ENCODE measurements at places on chromosomes 7 and 10. TPM values are rescaled to one million over a fixed set of nuclear protein-coding genes. Genes with fewer than 3 reads are reported as not detected.

GRCh38 chr7:29435902-29436301 lies 127.7 kb upstream of the PRR15 start:
- H3K36me3 ChIP-seq: no peaks in the 10 kb centered on the region
- no peak overlapping the region for H3K4me3 ChIP-seq
- H3K4me1 ChIP-seq: no peaks in the 10 kb centered on the region
- H3K27ac ChIP-seq: no peak overlapping the region

The HMX2 gene
- not detected for total RNA-seq

GRCh38 chr7:96169439-96169838 lies 152.5 kb downstream of the SLC25A13 start:
- H3K27ac ChIP-seq: no peak overlapping the region
- H3K36me3 ChIP-seq: peaks cover 2% of the 10 kb centered on the region
- no peak overlapping the region for H3K4me3 ChIP-seq
- no peaks in the 10 kb centered on the region for H3K4me1 ChIP-seq

GRCh38 chr7:20747001-20747400 lies 39.7 kb downstream of the SP8 start:
- no peak overlapping the region for H3K27ac ChIP-seq
- no peaks in the 10 kb centered on the region for H3K36me3 ChIP-seq
- H3K4me3 ChIP-seq: no peak overlapping the region
- no peaks in the 10 kb centered on the region for H3K4me1 ChIP-seq
- no peaks in the 10 kb centered on the region for H3K27me3 ChIP-seq

The HELLS gene
- total RNA-seq: 65.8 TPM

- no peaks in the 10 kb centered on the region for H3K27me3 ChIP-seq
- peaks cover 13% of the 10 kb centered on the region for H3K4me1 ChIP-seq
- no peak overlapping the region for H3K27ac ChIP-seq
- no peak overlapping the region for H3K4me3 ChIP-seq
- no peaks in the 10 kb centered on the region for H3K36me3 ChIP-seq
Observed at GRCh38 chr10:32988604-32989003, 30.6 kb upstream of the ITGB1 start.

The TCAF2 gene
- total RNA-seq: 3.3 TPM

DNA sequence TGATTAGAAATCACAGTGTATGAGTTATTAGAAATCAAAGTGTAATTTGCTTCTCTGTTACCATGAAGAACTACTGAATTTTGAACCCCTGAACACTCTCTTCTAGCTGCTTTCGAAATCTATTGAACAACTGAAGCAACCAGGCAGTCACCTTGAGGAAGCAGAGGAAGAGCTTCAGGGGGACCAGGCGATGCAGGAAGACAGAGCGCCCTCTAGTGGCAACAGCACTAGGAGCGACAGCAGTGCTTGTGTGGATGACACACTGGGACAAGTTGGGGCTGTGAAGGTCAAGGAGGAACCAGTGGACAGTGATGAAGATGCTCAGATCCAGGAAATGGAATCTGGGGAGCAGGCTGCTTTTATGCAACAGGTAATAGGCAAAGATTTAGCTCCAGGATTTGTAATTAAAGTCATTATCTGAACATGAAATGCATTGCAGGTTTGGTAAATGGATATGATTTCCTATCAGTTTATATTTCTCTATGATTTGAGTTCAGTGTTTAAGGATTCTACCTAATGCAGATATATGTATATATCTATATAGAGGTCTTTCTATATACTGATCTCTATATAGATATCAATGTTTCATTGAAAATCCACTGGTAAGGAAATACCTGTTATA lies 170.7 kb downstream of the HDAC9 start:
- no peaks in the 10 kb centered on the region for H3K4me1 ChIP-seq

- no peak overlapping the region for H3K4me3 ChIP-seq
- H3K27me3 ChIP-seq: peaks cover 16% of the 10 kb centered on the region
- H3K27ac ChIP-seq: no peak overlapping the region
- no peaks in the 10 kb centered on the region for H3K4me1 ChIP-seq
- H3K36me3 ChIP-seq: no peaks in the 10 kb centered on the region
- no peak for DNase-seq
Observed at GRCh38 chr7:151923097-151923876, 33.0 kb upstream of the GALNTL5 start.

The WASHC2A gene
- total RNA-seq: 32.5 TPM

The LUC7L2 gene
- 14.9 TPM for total RNA-seq

- no peaks in the 10 kb centered on the region for H3K4me1 ChIP-seq
- H3K36me3 ChIP-seq: no peaks in the 10 kb centered on the region
- H3K27ac ChIP-seq: no peak overlapping the region
- H3K27me3 ChIP-seq: no peaks in the 10 kb centered on the region
Observed at GRCh38 chr7:65268782-65269149, 104.9 kb upstream of the ZNF92 start.

The KIAA1549 gene
- 1.3 TPM for total RNA-seq

The POLR3A gene
- total RNA-seq: 21.4 TPM

DNA sequence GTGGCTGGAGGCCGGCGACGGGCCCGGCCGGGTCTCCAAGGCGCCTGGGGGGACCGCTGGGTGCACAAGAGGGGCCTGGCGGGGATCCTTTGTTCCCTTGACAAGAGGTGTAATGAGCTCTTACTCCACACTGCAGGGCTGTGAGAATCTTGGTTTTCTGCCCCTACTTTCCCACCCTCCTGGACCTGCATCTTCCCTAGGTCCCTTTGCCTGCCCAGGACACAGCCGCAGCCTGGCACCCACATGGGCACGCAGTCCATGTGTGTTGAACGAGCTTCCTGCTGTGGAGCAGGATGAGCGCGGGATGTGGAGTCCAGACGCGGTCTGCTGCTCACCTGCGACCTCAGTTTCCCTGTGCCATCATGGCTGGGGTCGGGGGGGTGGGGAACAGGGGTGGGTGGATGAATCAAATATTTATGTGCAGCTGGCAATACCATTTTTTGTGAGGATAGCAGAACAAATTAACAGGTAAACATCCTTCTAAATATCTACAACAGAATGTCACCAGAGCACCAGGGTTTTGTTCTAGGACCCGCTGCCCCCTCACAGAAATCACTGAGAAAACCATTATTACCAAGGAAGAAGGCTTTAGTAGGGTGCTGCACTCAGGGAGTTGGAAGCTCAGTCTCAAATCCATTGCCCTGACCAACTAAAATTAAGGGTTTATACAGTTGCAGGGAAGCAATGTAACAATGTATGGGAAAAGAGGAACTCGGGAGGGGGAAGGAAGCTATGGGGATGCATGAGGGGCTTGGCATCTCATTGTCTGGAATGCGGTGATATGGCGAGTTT lies 474 bp upstream of the NSMCE4A start:
- no peak for DNase-seq
- H3K27me3 ChIP-seq: no peaks in the 10 kb centered on the region
- H3K4me3 ChIP-seq: peak overlapping the region; percentile 60
- peak overlapping the region; percentile 56 for H3K27ac ChIP-seq

- H3K4me3 ChIP-seq: no peak overlapping the region
- no peak overlapping the region for H3K27ac ChIP-seq
- H3K36me3 ChIP-seq: no peaks in the 10 kb centered on the region
Observed at GRCh38 chr10:2744547-2745200, 322.7 kb upstream of the PFKP start.

DNA sequence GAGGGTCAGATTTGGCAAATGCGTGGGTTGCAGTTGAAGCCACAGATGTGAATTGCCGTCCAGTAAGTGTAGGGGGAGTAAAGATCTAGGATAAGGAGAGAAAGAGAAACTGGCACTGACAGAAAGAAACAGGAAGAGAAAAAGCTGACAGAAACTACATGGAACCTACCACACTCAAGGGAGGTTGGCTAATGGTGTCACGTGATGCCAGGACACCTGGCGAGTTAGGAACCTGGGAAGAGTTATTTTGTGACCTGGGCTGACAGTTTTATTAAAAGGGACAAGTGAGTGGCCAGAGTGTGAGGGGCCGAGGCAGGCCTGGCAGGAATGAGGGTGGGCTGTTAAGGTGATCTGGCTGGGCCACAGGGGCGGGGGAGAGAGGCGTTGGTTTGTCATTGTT lies 188.7 kb downstream of the ADARB2 start:
- H3K27me3 ChIP-seq: no peaks in the 10 kb centered on the region
- no peaks in the 10 kb centered on the region for H3K36me3 ChIP-seq
- H3K27ac ChIP-seq: no peak overlapping the region

DNA sequence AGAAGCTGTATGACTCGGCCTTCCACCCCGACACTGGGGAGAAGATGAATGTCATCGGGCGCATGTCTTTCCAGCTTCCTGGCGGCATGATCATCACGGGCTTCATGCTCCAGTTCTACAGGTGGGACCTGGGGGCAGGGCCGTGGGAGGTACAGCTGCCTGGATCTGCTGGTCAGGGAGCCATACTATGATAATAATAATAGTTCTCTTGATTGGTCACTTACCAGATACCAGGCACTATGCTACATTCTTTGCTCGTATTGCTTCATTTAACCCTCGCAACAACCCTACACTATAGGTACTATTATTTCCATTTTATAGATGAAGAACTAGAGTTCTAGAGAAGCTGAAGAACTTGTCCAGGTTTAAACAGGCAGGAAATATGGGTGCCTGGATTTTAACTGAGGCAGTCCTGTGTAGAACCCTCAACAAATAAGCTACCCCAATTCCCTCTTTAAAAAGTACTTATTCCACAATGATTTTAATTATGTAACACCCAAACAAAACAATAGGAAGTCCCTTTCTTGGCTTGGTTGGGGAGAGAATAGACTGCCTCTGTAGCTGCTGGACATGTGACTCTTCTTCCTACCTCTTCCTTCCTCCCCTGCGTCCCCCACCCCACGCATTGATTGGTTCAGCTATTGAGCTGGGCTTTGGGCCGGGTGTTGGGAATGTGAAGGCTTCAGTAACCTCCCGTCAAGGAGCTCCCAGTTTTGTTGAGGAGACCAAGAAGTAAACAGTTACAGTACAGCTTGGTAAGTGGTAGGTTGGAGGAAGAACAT lies 12.8 kb downstream of the SFXN2 start:
- H3K27me3 ChIP-seq: no peaks in the 10 kb centered on the region
- no peak overlapping the region for H3K4me3 ChIP-seq
- peaks cover 9% of the 10 kb centered on the region for H3K36me3 ChIP-seq
- peaks cover 2% of the 10 kb centered on the region for H3K4me1 ChIP-seq
- DNase-seq: no peak

DNA sequence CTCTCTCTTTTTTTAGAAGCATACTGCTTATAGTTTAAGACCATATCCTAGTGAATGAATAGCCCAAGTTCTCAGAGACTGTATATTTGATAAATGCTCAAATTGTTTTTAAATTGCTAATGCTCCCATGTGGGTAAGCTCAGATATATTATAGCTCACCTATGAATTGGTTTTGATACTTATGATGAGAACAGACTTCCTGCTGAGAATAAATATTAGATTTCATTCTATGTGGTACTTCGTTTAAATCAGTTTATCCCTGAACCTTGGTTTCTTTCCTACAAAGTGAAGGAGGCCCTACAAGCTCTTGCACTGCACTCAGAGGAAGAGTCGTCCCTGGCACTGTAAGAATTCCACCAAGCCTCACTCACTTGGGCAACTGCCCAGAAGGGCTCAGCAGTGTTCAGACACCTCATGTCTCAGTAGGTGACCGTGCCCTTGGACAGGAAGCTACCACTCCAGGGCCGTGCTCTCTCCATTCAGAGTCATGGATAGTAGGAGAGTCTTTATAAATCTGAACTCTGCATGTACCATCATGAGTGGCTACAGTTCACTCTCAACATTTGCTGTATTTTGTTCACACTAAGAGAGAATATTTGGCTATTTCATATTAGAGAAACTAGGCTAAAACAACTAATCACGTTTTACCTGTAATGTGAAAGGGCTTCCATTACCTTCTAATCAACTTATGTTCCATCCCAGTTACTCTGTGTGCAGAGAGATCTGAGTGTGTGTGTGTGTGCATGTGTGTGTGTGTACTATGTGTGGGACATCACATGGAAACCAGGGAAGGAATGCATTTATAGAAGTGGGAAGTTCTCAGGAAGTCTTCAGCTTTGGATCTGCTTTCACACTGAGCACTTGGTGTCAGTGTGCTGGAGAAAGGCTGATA lies 93.8 kb downstream of the PTPRE start:
- DNase-seq: no peak
- H3K36me3 ChIP-seq: no peaks in the 10 kb centered on the region
- no peak overlapping the region for H3K27ac ChIP-seq
- H3K27me3 ChIP-seq: peaks cover 2% of the 10 kb centered on the region
- H3K4me1 ChIP-seq: no peaks in the 10 kb centered on the region
- no peak overlapping the region for H3K4me3 ChIP-seq

DNA sequence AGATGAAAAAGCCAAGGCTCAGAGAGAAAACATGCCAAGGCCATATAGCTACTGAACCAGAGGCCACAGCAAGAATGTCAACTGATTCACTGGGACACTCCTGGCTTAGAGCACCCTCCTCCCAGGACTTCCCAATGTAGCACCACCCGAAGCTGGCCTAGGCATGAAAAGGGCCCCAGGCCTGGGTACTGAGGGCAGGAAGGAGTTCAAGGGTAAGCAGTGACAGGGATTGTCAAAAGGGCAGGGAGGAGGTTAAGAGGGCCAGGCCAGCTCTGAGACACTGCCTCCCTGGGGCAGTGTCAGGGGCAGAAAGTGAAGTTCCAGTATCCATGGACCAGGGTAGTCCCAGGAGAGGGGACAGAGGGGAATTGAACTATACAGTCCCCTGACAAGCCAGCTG lies 57.8 kb downstream of the FRMPD2 start:
- H3K36me3 ChIP-seq: no peaks in the 10 kb centered on the region
- H3K27ac ChIP-seq: no peak overlapping the region
- no peak overlapping the region for H3K4me3 ChIP-seq
- no peak for DNase-seq
- H3K27me3 ChIP-seq: peaks cover 7% of the 10 kb centered on the region

The EBF3 gene
- total RNA-seq: 0.36 TPM

The VPS50 gene
- 26.7 TPM for total RNA-seq

The ZNF277 gene
- total RNA-seq: 21.3 TPM

The EPO gene
- total RNA-seq: not detected

DNA sequence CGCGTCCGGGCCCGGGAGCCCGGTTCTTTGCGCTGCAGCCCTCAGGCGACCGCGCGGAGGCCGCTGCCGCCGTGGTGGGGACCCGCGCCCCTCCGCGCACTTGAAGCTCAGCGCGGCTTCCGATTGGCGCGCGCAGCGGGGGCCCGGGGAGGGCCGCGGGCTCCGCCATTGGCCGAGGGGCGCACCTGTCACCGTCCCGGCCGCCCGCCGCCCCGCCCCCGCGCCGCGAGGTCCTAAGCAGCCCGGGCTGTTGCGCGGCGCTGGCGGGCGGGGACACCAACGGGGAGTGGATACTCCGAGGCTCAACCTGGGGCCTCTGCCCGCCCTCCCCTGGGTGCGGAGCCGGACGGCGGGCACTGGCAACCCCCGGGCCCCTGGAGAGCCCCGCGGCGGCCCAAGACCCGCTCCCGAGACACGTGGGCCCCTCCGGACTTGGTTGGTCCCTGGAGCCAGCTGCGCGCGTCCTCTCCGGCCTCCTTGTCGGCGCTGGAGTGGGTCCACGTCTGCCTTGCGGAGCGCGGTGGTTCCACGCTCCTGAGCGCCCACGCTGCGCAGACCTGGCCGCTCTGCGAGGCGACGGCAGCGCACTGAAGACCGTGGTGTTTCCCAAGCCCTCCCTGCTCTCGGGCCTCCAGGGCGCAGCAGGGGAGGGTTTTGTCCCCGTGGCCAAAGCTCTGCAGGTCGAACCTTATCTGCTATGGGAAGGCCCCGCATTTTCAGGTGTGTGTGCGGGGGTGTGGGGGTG lies at the start of gene MNX1:
TSS of gene MNX1 (minus strand) at position 76 of the 745 bp plus-strand sequence. CDS start 313 bp downstream, outside the sequence.
- peaks cover 94% of the 10 kb centered on the region for H3K27me3 ChIP-seq
- DNase-seq: no peak
- H3K4me1 ChIP-seq: no peaks in the 10 kb centered on the region
- H3K4me3 ChIP-seq: peak within 1 kb of the TSS; percentile 31
- no peaks in the 10 kb centered on the region for H3K36me3 ChIP-seq
